ENCODE measurements at places on chromosomes 5 and 9.

GRCh38 chr9:115398996-115399395 is 281.0 kb upstream of the TNC start:
- no peak for DNase-seq

- DNase-seq = no peak
These were observed 87.2 kb downstream of the CSNK1G3 start for GRCh38 chr5:123599171-123599570.

DNA sequence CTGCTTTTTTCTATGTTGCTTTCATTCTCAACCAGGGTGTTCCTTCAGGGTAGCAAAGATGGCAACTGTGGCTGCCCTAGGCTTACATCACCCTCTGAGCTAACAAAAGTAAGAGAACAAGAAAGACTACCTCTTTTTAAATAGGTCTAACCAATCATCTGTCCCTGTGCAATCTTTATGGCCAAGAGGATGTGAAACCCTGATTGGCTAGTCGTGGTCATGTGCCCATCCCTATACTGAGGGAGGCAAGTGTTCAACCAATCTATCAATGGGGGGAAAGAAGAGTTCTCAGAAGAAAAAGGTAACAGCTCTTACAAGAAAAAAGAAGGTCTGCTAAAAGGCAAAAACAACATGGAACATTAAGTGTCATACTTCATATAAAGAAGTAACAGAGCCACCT is 11.7 kb upstream of the SNCAIP start:
- no peak for DNase-seq

- no peak for DNase-seq
These were observed 66.3 kb downstream of the C9orf50 start for GRCh38 chr9:129554649-129555048.

GRCh38 chr5:122727112-122727541 is 47.8 kb upstream of the SNX2 start:
- DNase-seq = no peak

- DNase-seq = no peak
These were observed 912.3 kb downstream of the TAF11L14 start for GRCh38 chr5:18546591-18546990.

GRCh38 chr5:72465601-72466563 is 41.3 kb downstream of the ZNF366 start:
- DNase-seq = no peak

All from left renal pelvis (tissue), 4 donors.